T-helper 2 cell (primary cell): ENCODE measurements at places on chromosomes 12 and 14.

DNA sequence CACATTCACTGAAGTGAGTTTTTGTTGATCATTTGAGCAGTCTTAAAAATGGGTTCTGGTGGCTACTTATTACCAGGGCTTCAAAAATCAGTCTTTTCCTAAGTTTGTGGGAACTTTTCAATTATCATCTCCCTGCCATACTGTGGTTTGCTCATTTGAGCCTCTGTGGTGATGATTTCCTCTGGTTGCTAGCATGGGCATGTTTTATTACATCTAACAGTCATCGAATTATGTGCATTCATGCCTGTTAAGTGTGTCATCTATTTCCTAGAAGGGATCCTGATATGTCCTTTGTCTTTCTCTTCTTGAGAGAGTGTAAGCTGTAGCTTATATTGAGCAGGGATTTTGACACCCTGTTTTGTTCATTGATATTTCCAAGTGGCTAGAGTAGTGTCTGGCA is 116.8 kb downstream of the WIF1 start:
- DNase-seq: no peak

GRCh38 chr14:90373887-90374286 is 22.9 kb upstream of the CALM1 start:
- no peak for DNase-seq

- no peak for DNase-seq
These were observed 122.9 kb upstream of the AEBP2 start for GRCh38 chr12:19316425-19316824.

- DNase-seq: no peak
These were observed 17.3 kb downstream of the TPH2 start for GRCh38 chr12:71955970-71956369.

DNA sequence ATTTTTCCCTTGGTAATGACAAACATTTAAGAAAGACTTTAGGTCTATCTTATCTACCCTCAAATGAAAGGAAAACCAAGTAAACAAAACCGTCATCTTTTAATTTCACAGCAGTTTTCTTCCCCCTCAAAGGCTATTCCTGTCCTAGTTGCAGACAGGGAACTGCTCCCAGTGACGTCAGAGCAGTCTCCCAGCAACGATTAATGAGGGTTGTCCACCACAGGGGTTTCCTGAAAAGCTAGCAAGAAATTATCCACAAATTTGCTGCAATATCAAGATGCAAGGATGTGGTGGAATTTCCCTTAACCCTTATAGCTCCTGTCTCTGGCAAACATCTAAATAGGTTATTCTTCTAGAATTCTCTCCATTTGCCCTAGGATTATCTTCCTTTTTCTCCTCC is 89.1 kb upstream of the STAC3 start:
- DNase-seq: no peak

DNA sequence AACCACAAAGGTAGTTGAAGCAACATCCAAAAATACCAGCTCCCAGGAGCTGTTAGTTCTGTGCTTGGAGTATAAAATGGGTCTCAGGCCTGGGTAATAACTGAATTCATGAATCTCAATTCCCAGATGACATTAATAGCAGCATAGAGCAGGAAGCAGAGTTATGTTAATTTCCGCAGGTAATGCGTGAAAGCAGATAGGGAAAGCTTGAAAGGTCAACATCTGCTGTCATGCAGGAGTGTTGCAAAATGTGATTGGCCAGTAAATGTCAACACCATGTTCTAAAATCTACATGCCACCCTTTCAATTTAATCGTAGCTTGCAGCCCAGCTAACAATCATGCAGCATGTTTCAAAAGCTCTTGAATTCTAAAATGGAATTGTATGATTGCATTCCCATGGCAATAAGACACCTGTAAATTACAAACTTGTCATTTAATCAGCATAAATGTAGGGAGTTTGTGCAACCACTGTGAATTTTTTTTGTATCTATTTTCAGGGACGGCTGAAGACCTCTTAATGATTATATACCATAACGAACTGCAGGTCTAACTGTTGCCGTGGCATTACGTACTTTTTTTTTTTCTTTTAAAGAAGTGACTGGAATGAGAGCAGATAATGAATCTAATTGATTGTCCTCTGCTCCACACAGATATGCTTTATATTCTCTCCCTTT is 635.8 kb upstream of the FOXG1 start:
- DNase-seq: no peak

- no peak for DNase-seq
These were observed 147.2 kb downstream of the DACT1 start for GRCh38 chr14:58784931-58785330.

DNA sequence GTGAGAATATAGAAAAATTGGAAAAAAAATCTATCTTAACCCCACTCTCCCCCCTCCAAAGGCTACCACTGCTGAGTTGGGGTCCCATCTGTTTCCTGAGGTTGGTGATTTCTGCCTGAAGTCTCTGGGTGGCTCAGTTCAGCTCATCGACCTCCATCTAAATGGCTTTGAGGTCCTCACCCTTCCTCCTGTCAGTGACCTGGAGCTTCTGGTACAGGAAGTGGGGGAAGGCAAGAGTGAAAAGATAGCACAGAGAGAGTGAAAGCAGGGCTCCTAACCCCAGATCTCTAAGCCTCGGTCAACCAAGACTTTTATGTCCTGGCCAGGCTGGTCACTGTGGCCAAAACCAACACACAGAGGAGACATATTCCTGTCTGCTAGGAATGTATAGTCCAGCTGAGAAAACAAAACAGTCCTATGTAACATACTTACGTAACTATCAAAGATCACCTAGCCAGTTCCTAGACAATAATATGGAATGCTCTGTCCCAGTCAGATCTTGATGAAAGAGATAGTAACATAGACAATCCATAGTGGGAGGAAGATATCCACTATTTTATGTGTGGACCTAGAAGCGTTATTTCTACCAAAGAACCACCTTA is 12.3 kb upstream of the KRT73 start:
- no peak for DNase-seq
